ENCODE measurements at places on chromosomes 6 and 20.

DNA sequence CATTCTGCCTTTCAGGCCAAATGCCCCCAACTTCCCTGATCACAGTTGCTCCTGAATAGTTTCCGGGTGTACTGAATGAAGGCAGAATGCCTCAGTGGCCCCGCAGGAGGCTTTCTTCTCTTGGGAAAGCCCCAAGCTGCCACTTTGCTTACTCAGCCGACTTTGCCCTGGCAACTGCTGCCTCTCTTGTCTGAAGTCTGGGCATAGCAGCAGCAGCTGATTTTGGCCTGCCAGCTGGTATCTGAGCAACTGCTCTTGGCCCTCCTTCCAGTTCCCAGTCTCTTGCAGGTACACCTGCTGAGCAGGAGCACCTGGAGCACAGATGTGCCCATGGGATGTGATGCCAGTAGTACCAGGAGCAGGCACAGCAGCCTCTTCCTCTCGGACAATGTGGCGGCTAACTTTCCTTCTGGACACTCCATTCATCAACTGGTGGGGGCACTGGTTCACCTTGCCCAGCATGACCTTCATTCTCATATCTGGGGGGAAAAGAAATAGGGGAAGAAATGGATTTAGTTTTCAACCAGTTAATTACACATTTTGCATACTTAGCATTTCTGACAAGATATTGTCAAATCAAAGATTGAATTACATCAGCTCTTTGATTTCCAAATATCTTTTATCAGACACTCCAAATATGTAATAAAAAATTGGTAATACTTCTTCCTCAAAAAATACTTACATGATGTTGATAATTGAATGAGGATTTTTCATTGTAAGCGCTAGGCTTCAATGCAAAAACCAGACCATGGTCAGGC lies 468.2 kb downstream of the PKHD1 start:
- no peak for DNase-seq

- DNase-seq: no peak
Measured at GRCh38 chr20:5835321-5835821, 85.2 kb downstream of the SHLD1 start.

- DNase-seq: no peak
Measured at GRCh38 chr20:41174373-41174772, 37.0 kb downstream of the PLCG1 start.

DNA sequence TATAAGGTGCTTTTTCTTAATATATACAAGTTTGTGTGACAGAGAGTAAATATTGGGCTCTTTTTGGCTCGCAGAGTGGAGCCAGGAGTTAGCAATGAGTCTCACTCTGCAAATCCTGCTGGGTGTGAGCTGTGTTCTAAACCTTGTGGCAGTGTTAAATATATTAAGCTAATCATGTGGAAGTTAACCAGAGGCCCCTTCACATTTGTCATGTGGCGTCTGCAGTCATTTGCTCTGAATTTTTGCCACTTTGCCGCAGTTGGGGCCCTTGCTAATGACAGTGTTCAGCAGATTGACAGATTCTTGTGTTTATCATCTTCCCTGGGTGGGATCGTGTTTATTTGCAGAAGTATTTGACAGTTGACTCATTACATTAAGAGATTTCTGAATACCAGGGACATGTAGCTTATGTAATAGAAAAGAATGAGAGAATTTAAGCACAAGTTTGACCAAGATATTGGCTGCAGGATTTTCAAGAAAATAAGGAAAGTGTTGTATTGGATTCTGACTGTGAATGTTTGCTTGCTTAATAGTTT lies 37.9 kb downstream of the SPATA2 start:
- no peak for DNase-seq

DNA sequence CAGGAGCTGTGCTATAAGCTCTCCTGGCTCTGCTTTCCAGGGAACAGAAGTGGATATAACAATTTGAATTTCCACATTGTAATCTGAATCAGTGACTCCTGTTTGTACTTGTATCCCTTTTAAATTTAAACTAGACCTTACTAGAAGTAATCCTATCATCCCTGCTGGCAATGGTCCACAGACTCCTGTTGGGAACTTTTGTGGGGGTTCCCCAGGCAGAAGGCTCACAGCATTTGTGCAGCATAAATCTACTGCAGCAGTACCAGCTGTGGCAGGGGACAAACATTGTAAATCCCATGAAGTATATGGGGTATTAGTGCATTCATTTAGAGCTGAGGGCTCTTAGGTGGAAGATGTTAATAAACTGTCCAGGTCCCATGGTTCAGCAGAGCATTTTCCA lies 12.0 kb upstream of the PDCD2 start:
- DNase-seq: no peak

DNA sequence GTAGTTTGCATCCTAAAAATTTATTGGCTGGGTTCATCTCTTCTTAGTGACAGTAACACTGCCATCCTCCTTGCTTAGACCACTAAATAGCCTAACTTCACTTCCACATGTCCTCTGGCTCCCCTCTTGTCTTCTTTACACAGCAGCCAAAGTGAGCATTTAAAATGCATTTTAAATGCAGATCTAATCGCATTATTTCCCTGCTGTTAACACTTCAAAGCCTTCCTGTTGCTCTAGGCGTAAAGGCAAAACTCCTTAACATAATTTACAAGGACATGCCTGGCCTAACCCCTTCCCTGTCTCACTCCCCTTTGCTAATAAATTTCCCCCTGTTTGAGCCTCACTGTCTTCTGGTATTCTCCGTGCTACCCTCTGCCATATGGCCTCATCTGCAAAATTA lies 26.5 kb downstream of the NKAIN2 start:
- DNase-seq: no peak

GRCh38 chr6:37665304-37665703 lies 32.4 kb downstream of the MDGA1 start:
- no peak for DNase-seq

- no peak for DNase-seq
Measured at GRCh38 chr6:75656479-75656878, 54.8 kb downstream of the SENP6 start.

- DNase-seq: no peak
Measured at GRCh38 chr6:164967102-164967501, 342.3 kb downstream of the C6orf118 start.

DNA sequence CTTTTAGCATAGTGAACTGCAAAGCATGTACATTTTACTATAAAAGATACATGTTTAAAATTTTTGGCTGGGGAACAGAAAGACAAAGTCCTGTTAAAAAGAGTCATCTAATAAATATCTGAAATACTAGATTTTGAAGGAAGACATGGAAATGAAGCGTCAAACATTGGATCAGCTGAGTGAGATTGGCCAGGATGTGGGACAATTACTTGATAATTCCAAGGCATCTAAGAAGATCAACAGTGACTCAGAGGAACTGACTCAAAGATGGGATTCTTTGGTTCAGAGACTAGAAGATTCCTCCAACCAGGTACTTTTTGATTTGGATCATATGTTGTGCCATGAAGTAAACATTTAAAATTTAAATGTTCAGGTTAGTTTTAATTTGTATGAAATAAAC lies 162.3 kb downstream of the UTRN start:
- no peak for DNase-seq

DNA sequence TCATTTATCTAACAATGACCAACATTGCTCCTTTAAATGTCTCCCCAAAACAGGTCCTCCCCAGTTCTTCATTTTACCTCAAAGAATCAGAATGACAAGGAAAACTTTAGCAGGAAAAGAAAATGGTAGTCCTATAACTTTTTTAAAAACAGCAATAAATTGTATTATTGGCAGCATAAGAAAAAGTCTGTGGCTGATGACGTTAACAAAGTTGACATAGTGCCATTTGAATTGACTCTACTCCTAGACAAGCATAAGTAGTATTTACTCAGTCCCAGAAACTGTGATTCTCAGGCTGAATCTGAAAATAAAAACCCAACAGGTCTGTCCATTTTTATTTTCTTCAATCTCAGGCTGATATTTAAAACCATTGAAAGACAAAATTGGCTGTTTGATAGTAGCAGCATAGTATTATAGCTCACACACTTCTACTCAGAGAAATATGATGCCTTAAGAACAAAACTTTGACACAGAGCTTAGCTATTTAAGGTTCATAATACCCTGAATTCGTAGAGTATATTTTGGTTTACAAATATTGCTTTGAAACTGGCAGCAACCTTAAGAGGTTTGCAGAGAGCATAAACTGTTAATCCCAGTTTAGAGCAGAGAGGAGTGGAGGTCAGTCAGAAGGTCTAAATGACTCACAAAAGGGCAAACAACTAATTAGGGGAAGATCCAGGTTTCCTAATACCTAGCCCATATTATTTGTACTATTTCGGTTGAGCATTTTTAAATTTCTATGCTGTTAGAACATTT lies 35.0 kb upstream of the TENT5A start:
- no peak for DNase-seq

- DNase-seq: no peak
Measured at GRCh38 chr6:12878741-12879140, 162.2 kb downstream of the PHACTR1 start.

GRCh38 chr6:109977791-109978173 lies 329 bp upstream of the GPR6 start:
- DNase-seq: no peak

DNA sequence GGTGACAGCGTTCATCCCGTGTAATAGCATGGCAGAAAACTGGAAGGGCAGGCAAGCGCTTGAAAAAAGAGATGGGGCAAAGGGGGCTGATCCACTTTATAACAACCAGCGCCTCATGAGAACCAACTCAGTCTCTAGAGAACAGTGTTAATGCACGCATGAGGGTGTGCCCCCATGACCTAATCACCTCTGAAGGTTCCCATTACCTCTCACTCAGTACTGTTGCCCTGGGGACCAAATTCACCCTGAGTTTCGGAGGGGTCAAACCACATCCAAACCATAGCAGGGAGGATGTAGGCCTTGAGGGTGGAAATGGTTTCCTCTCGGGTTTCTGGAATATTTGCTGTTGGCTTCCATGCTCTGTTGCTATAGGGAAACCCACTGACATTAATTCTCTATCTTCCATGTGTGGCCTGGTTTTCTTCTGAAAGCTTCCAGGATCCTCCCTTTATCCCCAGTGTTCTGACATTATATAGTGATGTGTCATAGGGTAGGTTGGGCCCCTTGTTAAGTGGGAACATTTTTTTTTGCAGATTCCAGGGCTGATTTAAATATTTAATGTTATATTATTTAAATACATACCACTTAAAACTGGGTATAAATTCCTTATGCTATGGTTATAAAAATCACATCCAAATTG lies 65.2 kb downstream of the PPP1R14C start:
- no peak for DNase-seq

- DNase-seq: no peak
Measured at GRCh38 chr6:106870069-106870468, 104.5 kb downstream of the CD24 start.

GRCh38 chr20:51381557-51381956 lies 161.0 kb downstream of the NFATC2 start:
- no peak for DNase-seq

DNA sequence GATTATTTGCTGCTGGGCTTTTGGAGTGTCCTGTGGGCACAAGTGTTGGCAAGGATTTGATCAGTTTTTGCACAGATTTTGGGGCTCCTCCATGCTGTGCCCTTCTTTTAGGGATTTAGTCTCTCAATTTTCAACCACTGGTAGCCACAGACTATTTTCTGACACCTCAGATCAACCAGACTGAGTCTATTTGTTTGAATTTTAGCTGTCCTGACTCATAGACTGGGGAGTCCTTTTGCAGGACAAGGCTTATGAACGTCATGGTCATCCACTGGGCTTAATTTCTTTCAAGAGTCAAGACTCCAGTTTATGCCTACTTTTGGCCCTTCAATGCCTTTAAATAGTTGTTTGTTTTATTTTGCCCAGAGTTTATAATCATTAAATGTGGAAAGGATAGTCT lies 59.3 kb downstream of the BCKDHB start:
- DNase-seq: no peak

DNA sequence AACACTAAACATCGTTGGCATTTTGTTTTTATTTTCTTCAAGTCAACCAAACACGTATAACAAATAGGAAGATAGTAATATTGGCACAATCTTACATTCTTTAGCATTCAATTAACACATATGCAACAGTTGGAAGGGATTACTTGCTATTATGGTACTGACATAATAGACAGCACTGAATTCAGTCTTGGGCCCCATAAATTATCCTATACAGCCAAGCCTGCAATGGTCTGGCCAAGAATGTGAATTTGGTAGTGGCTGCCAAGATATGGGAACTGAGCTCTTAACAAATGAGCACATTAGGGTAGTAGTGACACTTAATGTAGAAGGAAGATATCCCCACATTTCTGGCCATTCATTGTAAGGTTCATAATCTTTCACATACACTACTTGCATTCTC lies 44.8 kb upstream of the ARHGAP18 start:
- DNase-seq: no peak

DNA sequence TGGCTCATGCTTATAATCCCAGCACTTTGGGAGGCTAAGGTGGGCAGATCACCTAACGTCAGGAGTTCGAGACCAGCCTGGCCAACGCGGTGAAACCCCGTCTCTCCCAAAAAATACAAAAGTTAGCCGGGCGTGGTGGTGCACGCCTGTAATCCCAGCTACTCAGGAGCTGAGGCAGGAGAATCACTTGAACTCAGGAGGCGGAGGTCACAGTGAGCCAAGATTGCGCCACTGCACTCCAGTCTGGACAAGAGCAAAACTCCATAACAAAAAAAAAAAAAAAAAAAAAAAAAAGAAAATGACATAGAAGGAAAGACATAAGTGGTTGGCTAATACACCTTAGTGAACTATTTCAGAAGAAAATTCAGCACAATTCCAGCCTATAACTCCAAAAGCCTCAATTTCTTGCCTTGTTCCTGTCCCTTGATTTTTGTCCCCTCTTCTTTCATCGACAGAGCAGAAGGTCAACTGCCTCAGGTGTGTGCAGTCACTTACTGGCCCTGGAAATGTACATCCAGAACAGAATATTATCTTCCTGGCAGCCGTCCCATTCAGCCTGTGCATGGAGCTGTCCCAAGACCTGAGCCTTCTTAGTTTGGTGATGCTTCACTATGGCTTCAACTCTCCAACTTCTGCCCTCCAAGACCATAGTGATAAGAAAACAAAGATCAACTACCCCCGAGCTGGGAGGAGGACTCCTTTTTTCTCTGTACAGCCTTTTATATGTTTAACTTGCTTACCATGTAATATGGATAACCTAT lies 117.6 kb downstream of the LY86 start:
- no peak for DNase-seq

GRCh38 chr6:31053873-31054272 lies 43.6 kb downstream of the MUC22 start:
- DNase-seq: no peak

DNA sequence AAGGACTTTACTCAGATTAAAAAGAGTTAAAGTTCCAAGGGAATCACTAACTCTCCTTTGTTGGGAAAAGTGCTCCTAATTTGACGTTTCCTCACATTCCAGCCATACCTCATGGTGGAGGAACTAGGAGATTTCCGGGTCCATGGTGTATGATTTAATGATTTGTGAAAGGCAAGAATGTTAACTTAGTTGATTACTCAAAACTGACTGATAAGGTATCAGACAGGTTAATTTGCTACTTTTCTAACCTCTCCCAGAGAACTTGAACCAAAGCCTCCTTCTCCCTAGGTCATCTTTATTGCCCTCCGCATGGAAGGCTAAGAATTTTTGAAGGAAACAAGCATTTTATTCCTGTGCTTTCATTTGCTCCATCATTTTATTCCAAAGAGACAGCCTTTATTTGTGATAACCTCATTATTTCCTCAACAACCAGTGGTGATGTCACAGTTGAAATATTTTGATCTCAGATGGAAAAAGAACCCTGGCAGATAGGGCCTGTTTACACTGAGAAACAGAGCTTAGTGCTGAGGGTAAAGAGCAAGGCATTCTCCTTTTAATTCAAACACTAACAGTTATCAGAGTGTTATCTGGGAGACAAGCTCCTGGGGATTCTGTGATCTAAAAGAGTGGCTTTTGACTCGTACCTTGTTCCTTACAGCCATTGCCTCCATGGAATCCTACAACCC lies 57.4 kb upstream of the BMP2 start:
- no peak for DNase-seq

All from stimulated activated CD4-positive, alpha-beta T cell treated with anti-CD3 and anti-CD28 coated beads, TNF-alpha, amount 100 ng/mL, for 1 hour (primary cell).